Activated CD4-positive, CD25-positive, alpha-beta regulatory T cell treated with anti-CD3 and anti-CD28 coated beads, Interleukin-2, amount 50 U/mL, for 16 hours (primary cell): ENCODE measurements at places on chromosomes 7 and 10.

DNA sequence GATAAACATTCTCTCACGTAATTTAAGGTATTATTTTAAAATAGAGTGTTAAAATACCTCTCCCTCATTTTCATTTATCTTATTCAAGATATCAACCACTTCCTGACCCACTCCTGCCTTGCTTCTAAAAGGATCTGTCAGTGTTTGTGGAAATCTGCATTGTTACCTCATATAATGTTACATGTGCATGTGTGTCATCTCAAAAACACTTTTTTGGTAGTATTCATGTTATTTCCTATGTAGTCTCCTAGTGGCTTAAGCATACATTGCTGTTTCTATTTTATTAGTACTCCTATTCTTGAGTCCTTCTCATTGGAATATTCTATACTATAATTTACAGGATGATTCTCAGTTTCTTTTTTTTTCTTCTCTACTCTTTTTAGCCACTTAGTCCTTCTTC lies 1360.7 kb upstream of the CELF2 start:
- DNase-seq: no peak

DNA sequence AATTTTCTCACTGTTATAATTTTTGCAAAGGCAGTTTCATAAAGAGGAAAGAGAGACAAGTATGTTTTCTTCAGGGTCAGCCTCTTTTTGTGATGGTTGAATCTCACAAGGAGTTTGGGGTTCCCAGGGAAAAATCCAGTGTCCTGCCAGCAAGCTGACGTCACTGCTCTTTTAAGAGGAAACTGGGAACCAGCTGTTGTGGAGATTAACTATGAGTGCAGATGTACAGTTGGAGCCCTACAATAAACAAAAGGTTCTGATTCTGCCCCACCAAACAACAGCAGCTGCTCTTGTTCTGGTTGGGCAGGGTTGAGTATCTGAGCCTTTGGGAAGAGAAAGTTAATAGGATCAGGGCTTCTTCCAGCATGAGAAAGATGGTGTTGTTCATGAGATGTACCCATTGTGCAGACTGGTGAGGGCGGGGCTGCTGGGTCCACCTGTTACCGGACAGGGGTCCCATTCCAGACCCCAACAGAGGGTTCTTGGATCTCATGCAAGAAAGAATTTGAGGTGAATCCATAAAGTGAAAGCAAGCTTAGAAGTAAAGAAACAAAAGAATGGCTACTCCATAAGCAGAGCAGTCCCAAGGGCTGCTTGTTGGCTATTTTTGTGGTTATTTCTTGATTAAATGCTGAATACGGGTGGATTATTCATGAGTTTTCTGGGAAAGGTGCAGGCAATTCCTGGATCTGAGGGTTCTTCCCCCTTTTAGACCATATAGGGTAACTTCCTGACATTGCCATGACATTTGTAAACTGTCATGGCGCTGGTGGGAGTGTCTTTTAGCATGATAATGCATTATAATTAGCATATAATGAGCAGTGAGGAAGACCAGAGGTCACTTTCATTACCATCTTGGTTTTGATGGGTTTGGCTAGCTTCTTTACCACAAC lies 12.5 kb downstream of the PRF1 start:
- DNase-seq: no peak

- no peak for DNase-seq
These were observed 10.0 kb downstream of the SFTPD start for GRCh38 chr10:79938728-79939406.

- no peak for DNase-seq
These were observed 6.8 kb upstream of the TFEC start for GRCh38 chr7:116037401-116037800.

DNA sequence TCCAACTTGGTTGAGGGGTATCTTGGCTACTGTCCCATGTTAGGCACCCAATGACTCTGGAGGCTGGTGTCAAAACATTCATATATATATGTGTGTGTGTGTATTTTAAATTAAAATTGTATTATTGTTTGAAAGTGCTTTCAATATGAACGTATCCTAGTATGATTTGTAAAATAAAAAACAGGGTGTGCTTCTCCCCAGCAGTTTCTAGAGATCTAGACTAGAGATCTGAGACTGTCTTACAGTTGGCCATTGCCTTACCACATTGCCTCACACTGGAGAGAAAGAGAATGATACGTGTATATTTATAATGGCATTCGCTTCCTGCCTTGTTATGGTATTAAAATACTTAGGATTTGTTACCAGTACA lies 1.2 kb downstream of the BAG3 start:
- no peak for DNase-seq

- no peak for DNase-seq
These were observed 524.8 kb downstream of the GRM8 start for GRCh38 chr7:126727930-126728391.

DNA sequence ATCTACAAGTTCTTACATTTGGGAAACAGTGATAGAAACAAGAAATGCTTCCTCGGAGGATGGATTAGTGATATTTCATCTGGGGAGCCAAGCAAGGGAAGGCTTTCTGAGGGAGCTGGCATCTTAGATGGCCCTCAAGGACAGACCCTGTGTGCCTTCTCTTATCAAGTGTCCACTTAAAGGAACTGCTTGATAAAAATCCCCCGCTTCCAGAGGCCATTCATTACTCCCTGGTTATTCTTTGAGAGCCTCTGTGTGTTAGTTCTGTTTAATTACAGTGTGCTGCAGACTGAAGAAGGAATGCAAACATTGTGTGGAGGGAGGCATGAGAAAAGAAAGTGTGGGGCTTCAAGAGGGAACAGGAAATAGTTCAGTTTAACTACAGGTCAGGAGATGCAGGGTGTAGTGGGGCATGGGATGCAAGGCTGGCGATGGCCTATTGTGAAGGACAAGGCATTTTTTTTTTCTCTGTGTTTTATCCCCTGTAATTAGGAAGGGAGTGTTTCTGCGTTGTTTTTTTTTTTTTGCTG lies 145.4 kb downstream of the SNX10 start:
- no peak for DNase-seq

DNA sequence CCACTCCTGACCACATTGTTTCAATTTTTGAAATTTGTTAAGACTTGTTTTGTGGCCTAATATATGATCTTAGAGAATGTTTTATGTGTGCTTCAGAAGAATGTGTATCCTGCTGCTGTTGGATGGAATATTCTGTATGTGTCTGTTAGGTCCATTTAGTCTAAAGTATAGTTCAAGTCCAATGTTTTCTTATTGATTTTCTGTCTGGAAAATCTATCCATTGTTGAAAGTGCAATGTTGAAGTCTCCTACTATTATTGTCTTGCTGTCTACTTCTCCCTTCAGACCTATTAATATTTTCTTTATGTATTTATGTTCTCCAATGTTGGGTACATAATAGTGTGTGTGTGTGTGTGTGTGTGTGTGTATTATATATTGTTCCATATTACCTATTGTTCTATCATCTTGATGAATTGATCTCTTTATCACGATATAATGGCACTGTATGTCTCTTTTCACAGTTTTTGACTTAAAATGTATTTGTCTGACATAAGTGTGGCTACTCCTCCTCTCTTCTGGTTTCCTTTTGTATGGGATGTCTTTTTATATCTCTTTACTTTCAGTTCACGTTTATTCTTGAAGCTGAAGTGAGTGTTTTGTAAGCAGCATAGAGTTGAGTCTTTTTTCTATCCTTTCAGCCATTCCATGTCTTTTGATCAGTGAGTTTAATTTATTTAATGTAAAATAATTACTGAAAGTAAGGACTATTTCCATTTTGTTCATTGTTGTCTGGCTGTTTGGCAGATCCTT lies 61.3 kb downstream of the AKR1D1 start:
- DNase-seq: no peak

GRCh38 chr7:45717537-45718235 lies 143.5 kb downstream of the ADCY1 start:
- no peak for DNase-seq

DNA sequence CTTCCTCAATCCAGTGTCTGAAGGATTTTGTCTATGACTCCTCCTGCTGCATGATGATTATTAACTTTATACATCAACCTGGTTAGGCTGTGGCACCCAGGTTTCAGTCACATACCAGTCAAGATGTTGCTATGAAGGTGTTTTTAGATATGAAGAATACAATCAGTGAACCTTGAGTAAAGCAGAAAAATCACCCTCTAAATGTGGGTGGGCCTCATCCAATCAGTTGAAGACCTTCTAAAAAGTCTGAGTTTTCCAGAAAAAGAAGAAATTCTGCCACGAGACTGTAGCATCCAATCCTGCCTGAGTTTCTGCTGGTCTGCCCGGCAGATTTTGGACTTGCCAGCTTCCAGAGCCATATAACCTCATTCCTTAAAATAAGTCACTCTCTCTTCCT lies 126.1 kb upstream of the FRMD4A start:
- no peak for DNase-seq

DNA sequence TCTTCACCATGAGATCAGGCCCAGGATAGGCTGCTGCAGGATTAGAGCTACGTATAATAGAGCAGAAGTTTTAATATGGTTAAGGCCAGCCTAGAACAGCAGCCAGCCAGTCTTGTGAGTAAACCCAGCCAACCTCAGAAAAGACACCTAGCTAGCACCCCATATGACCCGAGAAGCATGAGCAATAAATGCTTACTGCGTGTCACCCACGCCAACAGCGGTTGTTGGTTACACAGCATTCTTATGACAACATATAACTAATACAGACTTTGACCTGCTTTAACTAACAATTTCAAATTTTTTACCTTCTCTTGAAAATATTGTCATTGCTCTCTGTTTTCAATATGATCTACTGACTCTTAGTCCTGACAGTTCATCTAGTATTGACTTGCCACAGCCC lies 105.7 kb downstream of the HBP1 start:
- no peak for DNase-seq

GRCh38 chr10:105351187-105351586 lies 710.1 kb downstream of the SORCS3 start:
- no peak for DNase-seq

DNA sequence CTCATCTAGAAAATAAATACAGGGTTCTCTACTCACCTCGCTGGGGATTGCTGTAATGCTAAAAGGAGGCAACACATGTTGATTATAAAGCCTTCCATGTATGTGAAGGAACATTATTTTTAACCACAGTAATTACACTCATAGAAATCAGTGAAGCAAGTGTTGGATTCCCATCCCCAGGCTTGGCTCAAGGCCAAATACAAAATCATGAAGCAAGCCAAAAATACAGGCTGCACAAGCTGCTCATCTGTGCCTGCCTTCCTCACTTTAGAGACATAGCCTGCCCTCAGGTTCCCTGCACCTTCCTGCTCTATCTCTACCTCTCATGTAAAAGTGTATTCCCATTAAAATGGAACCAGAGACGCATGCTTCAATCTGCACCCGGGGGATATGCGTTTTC lies 1077.1 kb upstream of the C7orf33 start:
- DNase-seq: no peak
